ENCODE measurements at places on chromosomes 11 and 22.

DNA sequence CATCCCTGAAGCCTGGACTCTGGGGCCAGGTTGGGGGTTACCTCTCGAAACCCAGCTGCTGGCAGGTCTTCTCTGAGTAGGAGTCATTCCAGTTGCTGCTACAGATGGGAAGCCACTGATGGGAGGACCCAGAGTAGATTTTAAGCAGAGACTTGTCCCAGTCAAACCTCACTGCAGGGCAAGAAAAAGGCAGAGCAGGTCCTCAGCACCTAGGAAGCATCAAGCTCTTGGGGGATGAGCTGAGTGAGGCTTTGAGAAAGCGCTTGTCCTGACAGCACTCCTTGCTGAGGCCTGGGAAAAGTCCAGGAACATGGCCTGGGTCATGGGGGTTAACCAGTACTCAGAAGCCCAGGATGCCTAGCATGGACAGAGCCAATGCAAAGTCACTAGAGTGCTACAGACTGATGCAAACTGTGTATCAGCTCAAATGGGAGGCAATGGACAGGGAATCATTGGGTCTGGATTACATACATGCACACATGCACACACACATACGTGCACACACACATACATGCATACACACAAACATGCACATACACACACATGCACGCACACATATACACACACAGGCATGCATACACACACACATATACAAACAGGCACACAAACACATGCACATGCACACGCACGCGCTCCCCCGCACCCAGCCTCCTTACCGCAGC, 15.3 kb downstream of the TMPRSS13 start:
- no peak for DNase-seq

DNA sequence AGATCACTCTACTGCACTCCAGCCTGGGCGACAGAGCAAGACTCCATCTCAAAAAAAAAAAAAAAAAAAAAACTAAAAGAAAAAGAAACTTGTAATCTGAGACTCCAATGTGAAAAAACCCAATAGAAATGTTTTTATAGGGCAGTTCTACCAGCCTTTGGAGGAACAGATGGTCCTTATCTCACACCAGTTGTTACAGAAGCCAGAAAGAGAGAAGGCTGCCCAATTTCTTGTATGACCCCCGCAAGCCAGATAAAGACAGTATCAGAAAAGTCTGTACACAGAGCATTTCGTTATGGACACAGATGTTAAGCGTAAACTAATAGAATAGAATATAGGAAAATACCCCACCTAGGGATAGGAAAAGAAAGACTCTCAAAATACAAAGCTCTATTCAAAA, 11.3 kb upstream of the TSGA10IP start:
- DNase-seq = no peak

GRCh38 chr11:62030071-62030684, 62.7 kb upstream of the FTH1 start:
- no peak for DNase-seq

- no peak for DNase-seq
These were observed 5.5 kb downstream of the ZC3H12C start for GRCh38 chr11:110098645-110099044.

DNA sequence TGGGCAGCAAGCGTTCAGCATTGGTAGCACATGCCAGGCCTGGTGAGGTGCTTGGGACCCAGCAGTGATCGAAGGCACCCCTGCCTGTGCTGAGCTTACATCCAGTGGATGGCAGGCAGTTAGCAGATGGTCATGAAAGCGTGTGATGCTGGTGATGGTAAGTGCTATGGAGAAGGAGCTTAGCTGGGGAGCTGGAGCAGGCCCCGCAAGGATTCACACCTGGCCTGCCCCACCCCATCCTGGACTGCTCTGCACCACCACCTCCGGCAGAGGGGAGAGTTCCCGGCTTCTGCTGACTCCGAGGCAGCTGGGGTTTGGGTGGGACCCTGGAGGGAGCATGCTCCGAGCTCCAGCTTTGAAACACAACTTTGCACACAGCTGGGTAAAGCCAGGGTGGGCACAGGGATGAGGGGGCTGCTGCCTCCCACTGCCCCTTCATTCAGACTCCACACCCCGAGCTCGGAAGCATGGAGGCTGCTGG, 16.2 kb downstream of the MPPED1 start:
- DNase-seq = no peak

GRCh38 chr22:41841085-41841712, 8.3 kb downstream of the SREBF2 start:
- no peak for DNase-seq

DNA sequence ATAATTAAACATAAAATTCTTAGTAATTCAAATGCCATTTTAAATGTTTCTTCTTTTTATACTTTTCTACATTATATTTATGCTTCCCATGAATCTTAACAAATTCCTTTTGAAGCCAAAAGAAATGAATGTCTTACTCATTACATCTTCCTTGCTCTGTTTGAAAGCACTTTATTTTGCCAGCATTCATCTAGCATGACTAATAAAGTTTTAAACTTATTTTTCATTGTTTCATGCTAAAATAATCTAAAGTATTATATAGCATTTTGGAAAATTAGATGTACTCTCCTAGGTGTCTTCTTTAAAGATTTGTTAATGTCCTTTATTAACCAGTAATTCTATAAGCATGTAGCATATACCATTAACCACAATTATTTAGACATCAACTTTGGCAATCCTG, 9.7 kb upstream of the PIWIL4 start:
- no peak for DNase-seq

GRCh38 chr22:24112188-24112587, 69.1 kb upstream of the SUSD2 start:
- peak; percentile 75 for DNase-seq

DNA sequence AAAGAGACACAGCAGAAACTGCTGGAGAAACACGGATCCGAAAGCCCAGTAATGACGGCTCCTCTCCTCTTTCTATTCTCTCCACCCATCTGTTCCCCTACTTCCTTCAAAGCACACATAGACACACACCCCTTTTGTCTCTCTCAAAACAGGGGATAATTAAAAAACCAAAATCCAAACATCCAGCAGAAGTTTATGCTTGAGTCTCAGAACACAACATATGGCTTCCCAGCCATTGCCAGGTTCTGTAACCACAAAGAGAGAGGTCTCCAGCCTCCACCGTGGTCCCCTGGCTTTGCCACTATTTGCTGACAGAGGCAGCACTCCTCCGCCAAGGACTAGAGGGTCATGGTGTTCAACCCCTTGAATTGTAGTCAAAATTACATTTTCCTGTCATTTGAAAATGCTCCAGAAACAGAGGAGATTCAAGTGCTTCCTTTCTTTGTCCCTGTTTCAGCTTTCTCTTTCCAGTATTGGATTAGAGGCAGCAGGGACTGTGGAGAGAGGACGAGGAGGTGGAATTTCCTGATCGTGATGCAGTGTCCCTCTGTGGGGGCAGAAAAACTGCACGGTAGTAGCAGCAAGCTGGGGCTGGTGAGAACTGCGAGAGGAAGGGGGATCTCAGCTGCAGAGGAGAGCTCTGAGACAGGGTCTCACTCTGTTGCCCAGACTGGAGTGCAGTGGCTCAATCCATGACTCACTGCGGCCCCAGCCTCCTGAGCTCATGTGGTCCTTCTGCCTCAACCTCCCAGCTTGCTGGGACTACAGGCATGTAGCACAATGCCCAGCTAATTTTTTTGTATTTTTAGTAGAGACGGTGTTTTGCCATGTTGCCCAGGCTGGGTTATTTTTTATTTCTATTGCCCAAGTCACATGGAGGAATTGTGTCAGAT, 60.3 kb downstream of the UBASH3B start:
- no peak for DNase-seq

Measured in trophoblast cell (in vitro differentiated cells and primary cell).